Effector CD8-positive, alpha-beta T cell (primary cell): ENCODE measurements at places on chromosomes 4 and X.
A peak's percentile ranks its signal among the peaks of the same experiment; 100 is the strongest.

- no peak for DNase-seq
These were observed 81.4 kb downstream of the ANTXR2 start for GRCh38 chr4:79991601-79992000.

- DNase-seq: no peak
These were observed 811.6 kb upstream of the INTU start for GRCh38 chr4:126821152-126821551.

- DNase-seq: no peak
These were observed 33.1 kb downstream of the ERVMER34-1 start for GRCh38 chr4:52718123-52718522.

GRCh38 chrX:68121835-68122234 is 311.5 kb downstream of the OPHN1 start:
- no peak for DNase-seq

GRCh38 chr4:40531636-40532023 is 98.0 kb downstream of the RBM47 start:
- no peak for DNase-seq

GRCh38 chr4:53967986-53968385 is 96.4 kb downstream of the CHIC2 start:
- DNase-seq: no peak

DNA sequence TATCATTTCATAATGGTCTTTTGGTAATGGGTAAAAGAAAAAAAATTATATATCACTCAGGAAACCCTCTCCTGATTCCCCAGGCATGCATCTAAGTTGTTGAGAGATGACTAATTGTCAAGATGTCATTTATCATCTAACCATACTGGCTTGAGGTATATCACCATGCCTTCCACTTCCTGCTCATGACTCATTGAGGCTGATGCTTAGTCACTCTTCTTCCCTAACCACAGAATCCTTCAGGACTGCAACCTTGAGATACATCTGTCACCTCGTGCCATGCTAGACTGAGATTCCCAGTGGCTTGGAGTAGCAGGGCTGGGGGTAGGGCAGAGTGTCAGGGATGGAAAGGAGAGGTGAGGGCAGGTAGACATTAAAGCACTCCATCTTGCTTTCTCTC is 782.5 kb upstream of the INTU start:
- no peak for DNase-seq

GRCh38 chrX:3191796-3192195 is 150.5 kb downstream of the ARSF start:
- DNase-seq: no peak

DNA sequence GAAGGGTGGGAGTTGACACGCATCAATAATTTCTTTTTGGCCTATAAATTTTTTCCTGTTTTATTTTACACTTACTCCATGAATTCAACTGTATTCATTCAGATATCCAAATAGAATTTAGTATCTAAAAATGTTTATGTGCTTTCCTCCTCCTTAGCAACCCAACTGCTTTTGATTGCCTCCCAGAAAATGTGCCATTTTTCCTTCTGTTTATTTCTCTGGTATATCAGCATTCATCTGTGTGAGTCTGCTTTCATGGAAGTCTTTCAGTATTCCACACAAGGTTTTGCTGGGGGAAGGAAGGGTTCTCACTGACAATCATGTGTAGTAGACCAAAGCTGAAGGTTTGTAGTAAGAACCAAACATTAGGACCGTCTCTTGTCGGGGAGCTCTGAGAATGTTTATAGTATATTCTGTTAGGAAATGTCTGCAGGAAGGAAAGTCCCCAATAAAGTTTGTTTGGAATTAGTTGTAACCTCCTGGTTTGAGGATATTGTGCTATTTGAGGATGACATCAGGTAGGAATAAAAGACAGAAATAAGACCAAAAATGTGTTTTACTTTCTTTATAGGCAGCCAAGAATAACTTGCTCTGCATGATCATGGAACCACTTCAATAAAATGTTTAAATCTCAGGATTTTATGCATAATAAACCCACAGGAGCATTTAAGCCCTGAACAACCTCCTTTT is 673.6 kb upstream of the INTU start:
- no peak for DNase-seq

GRCh38 chrX:21524008-21524407 is 134.1 kb downstream of the KLHL34 start:
- DNase-seq: no peak

GRCh38 chr4:100795581-100795980 is 277.8 kb upstream of the EMCN start:
- DNase-seq: no peak

DNA sequence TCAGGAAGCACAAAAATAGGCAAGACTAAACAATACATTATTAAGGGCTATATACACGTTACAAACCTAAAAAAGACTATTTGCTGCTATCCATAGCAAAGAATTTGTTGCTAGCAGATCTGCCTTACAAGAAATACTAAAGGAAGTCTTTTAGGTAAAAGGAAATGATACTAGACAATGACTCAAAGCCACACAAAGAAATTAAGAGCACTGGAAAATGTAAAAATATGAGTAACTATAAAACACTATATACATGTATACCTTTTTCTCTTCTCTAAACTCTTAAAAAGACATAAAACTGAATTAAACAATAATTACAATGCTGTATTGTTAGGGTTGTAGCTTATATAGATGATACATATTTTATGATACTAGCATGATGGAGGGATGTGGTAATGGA is 25.7 kb downstream of the SLC9A7 start:
- DNase-seq: no peak

DNA sequence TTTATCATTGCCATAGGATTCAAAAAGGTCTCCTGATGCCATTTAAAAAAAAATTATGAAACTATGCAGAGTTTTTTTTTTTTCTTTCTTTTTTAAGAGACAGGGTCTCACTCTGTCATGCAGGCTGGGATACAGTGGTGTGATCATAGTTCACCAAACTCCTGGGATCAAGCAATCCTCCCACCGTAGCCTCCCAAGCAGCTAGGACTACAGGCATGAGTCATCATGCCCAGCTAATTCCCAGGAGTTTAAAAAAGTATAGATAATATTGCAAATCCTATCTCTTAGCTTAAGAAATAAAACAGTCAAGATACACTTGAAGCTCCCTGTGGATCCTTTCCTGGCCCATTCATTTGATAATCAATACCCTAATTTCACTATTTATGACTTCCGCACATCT is 58.6 kb upstream of the PRSS48 start:
- no peak for DNase-seq

DNA sequence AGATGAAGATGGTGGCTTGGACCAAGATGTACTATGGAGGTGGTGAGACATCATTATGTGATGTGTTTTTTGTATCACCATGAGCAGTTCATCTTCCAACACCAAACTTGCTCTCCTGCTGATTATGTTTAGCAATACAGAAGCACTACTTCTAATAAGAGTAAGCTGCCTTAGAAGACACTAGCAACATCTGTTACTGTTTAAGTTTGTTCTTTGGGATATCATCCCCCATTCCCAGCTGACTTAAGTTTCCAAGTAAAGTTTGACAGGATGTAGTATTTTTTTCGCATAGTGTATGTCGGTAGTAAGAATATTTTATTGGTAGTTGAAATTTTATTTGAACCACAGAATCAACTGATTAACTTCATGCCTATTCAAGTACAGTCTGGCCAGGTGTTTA is 123.5 kb upstream of the BMPR1B start:
- DNase-seq: no peak

DNA sequence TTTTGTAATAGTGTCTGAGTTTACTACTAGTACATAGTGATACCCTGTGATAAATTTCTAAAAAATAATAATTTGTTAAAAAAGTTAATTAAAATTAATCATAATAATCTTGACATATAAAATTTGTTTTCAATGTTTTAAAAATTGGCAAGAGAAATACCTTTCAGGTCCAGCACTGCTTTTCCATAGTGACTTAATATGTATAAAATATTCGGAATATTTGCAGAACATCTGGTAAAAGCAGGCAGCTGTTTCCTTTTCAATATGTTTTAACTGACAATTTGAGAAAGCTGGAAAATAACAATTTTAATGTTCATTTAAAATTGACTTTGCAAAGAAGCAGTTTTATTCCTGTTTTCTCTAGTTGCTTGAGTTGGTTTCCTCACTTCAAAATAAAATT is 17.6 kb upstream of the GK2 start:
- DNase-seq: no peak

- peak; percentile 71 for DNase-seq
These were observed 27.2 kb downstream of the TACC3 start for GRCh38 chr4:1748465-1748995.

- no peak for DNase-seq
These were observed 56.4 kb upstream of the SPOCK3 start for GRCh38 chr4:167290678-167291077.

DNA sequence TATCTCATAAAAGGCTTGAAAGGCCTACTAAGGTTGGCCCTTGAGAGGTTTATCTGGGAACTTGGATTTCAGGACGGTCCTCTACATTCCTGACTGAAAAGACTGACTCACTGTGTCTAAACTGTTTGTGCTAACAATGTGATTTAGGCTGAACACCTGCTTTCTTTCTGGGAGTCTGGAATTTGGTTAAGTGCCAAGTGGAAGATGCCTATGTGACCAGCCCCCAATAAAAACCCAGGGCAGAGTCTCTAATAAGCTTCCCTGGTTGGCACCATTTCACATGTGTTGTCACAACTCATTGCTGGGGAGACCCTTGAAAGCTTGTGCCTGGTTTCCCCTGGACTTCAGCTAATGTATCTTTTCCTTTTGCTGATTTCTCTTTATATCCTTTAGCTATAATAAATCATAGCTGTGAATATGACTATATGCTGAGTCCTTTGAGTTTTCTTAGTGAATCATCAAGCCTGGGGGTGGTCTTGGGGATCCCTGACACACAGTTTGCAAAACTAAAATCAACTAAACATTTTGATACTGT is 55.1 kb downstream of the GPR82 start:
- no peak for DNase-seq

DNA sequence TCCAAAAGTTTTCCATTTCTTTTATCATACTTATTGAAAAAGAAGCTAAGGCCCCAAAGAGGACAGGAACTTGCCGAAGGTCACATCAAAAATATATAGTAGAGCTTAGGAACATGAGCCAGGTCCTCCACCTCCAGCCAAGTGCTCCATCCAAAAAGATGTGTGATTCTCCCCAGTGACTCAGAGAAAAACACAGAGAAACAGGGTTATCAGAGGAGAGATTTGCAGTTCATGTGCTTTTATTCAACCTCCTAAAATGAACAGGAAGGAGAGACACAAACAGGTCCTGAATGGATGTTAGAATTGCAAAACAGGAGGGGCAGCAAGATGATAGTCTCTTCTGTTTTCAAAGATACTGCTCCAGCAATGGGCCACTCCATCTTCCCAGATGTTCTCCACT is 19.6 kb upstream of the FGF16 start:
- DNase-seq: no peak

DNA sequence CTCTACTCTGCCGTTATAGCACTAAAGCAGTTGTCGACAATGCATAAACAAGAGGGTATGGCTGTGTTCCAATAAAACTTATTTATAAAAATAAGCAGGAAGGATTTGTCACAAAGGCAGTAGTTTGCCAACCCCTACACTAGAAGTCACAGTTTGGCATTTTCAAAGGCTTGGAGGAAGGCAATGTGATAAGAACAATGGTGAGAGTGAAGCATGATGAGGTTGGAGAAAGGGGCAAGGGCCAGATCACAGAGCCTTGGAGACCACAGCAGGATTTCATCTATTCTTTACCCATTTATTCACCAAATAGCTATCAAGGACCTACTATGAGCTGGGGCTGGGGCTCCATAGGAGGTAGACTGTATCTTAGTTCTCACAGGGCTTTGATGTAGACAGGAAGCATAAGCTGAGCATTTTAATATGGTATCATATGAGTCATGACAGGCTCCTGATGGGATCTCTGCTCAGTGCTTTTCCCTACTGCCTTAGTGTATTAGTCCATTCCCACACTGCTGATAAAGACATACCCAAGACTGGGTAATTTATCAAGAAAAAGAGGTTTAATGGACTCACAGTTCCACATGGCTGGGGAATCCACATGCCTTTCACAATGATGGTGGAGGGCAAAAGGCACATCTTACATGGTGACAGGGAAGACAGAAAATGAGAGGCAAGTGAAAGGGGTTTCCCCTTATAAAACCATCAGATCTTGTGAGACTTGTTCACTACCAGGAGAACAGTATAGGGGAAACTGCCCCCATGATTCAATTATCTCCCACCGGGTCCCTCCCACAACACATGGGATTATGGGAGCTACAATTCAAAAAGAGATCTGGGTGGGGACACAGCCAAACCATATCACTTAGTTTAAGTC is 58.9 kb downstream of the PPM1K start:
- DNase-seq: no peak
